ENCODE measurements at places on chromosomes 1 and 21.

DNA sequence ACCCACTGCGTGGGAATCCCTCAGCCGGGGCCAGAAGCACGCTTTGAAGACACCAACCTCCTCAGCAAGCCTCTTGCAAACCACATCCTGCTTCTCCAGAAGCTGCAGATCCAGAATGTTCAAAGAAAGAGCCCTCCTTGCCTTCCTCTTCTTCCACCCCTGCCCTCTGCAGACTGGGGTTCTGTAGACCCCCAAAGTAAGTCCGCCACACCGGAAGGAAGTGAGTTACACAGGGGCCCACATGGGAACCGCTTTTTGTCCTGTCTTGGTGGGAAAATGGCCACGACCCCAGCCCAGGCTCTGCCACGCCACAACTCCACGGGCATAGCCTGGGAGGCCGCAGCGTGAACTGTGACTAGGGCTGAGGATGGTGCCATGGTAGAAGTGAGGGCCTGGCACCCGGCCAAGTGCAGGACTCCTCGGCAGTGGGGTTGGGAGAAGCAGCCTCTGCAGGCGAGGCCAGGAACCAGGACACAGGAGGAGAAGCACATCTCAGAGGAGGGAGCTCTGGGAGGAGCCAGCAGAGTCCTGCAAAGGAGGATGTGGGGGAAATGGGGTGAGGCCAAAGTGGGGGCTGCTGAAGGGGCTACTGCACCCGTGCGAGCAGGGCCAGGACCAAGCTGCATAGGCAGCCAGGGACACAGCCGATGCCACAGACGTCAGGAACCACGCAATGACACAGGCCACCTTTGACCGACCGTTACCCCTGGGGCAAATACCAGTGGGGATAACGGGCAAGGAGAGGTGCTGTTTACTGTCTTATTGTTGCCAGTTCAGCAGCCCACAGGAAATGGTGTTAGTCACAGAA lies 30.9 kb downstream of the PDE9A start:
- DNase-seq = no peak

DNA sequence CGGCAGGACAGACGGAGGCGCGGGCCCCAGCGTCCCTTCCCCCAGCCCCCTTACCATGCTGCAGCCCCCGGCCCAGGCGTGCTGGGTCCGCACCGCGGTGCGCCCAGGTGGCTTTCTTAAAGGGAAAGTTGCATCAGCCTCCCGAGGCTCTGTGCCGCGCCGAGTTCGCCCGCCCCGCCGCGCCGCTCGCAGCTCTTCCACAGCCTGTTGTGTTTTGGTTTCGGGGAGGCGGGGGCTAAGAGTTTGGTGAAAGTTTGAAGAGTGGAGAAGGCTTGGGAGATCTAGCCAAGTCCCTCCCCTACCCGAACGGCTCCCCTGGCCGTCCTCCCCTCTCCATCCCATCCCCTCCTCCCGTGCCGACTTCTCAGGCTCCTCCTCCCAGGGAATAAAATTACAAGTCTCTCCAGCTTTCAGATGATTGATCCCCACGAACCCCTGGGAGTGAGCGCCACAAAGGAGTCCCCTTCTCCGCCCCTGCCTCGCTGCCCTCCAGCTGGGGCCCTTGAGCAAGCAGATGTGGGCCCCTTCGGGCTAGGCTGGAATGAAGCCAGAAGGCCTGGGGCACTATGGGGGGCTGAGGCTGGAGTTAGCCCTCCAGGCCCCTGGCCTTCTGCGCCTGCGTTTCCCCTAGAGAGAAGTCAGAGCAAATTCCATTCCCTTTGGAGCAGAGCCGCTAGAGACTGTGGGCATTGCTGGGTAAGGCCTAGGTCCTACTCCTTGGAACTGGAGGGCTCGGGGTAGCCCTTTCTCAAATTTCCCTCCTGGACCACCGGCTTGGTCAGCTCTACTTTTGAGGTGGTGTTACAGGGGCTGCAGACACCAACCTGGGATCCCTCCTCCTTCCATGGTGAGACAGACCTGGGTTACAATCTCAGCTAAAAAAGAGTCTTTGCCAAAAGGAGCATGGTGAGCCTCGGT lies at the start of gene SLC6A9:
Gene SLC6A9, minus strand, starts transcription at position 211 of the 918 bp plus-strand sequence. CDS start 7,185 bp downstream, outside the sequence.
- DNase-seq = peak; percentile 92

- DNase-seq = no peak
Observed at GRCh38 chr1:220432408-220432807, 95.5 kb upstream of the MARK1 start.

GRCh38 chr1:184255560-184255959 lies 131.3 kb upstream of the C1orf21 start:
- no peak for DNase-seq

GRCh38 chr1:197844651-197845050 lies 57.8 kb upstream of the C1orf53 start:
- no peak for DNase-seq

GRCh38 chr1:50427818-50428779 lies 4.9 kb upstream of the DMRTA2 start:
- DNase-seq = no peak

- no peak for DNase-seq
Observed at GRCh38 chr1:217453816-217454215, 177.1 kb downstream of the GPATCH2 start.

GRCh38 chr1:175911138-175911537 lies 167.7 kb upstream of the TNR start:
- DNase-seq = no peak

GRCh38 chr1:77899647-77900320 lies 11.4 kb downstream of the NEXN start:
- DNase-seq = peak; percentile 13

DNA sequence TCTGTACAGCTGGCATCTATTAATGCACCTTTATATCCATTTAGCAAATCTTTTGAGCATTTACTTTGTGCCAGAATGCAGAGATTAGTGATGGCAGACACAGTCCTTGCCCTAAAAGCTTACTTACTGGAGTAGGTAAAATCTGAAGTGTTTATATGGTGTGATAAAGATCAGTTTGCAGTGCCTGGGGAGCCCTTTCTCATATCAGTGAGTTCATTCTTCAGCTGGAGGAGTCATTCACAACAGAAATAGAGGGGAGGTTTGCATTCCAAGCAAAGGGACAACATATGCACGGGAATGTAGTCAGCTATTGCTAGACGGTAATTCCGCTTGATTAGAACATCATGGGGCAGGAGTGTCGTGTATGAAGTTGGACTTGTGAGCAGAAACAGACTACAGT lies 8.4 kb downstream of the SLC35F3 start:
- DNase-seq = no peak

DNA sequence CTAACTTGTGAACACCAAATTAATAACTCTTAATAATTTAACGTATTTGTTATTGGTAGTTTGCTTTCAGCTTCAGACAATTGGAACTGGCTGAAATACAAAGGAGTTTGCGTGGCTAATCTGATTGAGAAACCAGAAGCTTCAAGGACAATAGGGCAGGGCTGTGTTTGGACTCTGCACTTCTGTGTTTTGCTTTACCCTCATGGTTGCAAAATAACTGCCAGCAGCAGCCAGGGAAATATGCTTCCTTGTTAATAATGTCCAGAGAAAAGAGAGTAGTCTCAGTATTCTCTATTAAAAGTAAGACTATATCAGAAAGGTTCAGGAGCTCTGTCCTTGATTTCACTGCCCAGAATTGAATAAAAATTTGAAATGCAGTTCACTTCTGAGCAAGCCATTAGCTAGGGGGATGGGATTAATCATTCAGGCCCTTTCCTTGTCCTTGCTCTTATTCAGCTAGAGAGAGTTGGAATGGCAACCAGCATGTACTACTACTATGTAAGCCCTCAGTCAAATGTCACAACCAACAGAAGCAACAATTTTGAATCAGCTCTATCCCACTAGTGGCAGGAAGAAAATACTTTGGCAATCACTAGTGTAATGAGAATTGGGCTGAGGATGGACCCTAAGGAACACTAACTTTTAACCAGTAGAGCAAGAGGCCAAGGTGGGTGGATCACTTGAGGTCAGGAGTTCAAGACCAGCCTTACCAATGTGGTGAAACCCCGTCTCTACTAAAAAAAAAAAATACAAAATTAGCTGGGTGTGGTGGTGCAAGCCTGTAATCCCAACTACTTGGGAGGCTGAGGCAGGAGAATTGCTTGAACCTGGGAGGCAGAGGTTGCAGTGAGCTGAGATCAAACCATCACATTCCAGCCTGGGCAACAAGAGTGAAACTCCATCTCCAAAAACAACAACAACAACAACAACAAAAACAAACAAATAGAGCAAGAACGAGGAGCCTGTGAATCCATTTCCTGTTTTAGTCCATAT lies 76.8 kb downstream of the POU2F1 start:
- DNase-seq = no peak

GRCh38 chr1:232709386-232709785 lies 79.5 kb upstream of the SIPA1L2 start:
- DNase-seq = no peak

- no peak for DNase-seq
Observed at GRCh38 chr1:239792157-239792556, 299.5 kb upstream of the FMN2 start.

GRCh38 chr1:205938682-205939081 lies 4.6 kb downstream of the SLC26A9 start:
- no peak for DNase-seq
